Activated naive CD4-positive, alpha-beta T cell treated with anti-CD3 and anti-CD28 coated beads for 36 hours (primary cell): ENCODE measurements at places on chromosomes 2 and 18. TPM values are rescaled to one million over a fixed set of nuclear protein-coding genes. Genes with fewer than 3 reads are reported as not detected.

MPP4 gene
- total RNA-seq: not detected

GRCh38 chr2:43075811-43076585 lies 150.4 kb downstream of the ZFP36L2 start:
- no peaks in the 10 kb centered on the region for H3K27me3 ChIP-seq
- H3K27ac ChIP-seq: no peak overlapping the region
- H3K4me3 ChIP-seq: no peak overlapping the region
- H3K36me3 ChIP-seq: no peaks in the 10 kb centered on the region
- no peak for DNase-seq

IL1A gene
- 0.17 TPM for total RNA-seq

- no peaks in the 10 kb centered on the region for H3K4me1 ChIP-seq
- H3K27me3 ChIP-seq: no peaks in the 10 kb centered on the region
- no peak for DNase-seq
- H3K36me3 ChIP-seq: no peaks in the 10 kb centered on the region
- H3K4me3 ChIP-seq: no peak overlapping the region
- no peak overlapping the region for H3K27ac ChIP-seq
These were observed 220.4 kb upstream of the MEX3C start for GRCh38 chr18:51417643-51418483.

DNA sequence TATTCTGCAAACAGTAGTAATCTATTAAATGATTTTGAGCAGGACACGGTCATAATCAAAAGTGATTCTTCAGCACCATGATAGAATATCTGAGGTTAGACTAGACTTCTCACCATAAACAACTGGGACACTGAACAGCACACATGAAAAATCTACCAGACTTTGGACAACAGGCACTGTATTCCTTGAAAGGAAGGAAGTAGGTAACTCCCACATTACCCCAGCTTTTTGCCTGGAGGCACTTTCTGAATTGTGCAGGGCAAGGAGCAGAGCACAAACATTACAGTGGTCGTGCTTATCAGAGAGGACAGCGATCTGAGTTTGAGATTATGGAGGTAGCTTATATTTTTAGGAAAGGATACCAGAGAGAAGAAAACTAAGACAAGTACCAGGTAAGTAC lies 25.3 kb upstream of the IL1RL1 start:
- no peak overlapping the region for H3K4me3 ChIP-seq
- no peak overlapping the region for H3K27ac ChIP-seq
- H3K4me1 ChIP-seq: no peaks in the 10 kb centered on the region
- DNase-seq: no peak
- no peaks in the 10 kb centered on the region for H3K36me3 ChIP-seq
- peaks cover 5% of the 10 kb centered on the region for H3K27me3 ChIP-seq

DNA sequence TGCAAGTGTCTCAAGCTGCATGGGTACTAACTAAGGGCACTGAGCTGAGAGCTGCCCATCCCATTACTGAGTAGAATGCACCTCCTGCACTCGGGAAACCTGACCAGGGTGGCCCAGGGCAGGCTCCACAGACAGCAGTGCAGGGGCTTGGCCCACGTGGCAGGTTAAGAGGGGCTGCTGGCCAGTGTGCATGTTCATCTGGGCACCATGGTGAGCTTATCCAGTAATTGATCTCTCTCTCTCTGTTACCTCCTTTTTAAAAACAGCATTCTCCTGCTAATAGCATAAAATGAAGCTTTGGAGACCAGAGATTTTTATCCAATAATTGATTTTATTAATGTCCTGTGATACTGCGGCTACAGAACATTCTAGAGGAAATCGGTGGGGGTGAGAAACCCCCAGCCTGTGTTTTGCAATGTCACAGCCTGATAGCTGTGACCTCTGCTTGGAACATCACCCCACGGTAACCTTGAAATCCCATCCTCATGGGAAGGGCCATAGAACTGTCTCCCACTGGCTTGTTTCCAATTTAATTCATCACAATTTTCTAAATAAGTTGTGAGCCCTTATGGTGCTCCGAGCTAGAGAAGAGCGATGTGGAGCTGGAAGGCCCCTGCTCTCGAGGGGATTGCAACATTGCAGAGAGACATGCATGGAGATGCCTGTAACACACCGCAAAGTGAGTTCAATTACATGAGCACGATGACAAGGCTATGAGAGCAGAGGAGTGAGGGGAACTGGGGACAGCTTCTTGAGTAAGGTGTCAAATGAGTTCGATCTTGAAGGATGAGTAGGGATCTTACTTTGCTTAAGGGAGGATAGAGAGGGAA lies 143.8 kb downstream of the GALNT14 start:
- no peak overlapping the region for H3K27ac ChIP-seq
- H3K27me3 ChIP-seq: no peaks in the 10 kb centered on the region
- no peaks in the 10 kb centered on the region for H3K36me3 ChIP-seq
- no peak overlapping the region for H3K4me3 ChIP-seq
- no peak for DNase-seq

RAPGEF4 gene
- 0.35 TPM for total RNA-seq

RAB17 gene
- total RNA-seq: not detected

C1QL2 gene
- total RNA-seq: not detected

- DNase-seq: no peak
- H3K4me3 ChIP-seq: no peak overlapping the region
- no peaks in the 10 kb centered on the region for H3K4me1 ChIP-seq
- no peaks in the 10 kb centered on the region for H3K36me3 ChIP-seq
These were observed 114.0 kb upstream of the SLC35G4 start for GRCh38 chr18:11495441-11495840.

CFAP65 gene
- not detected for total RNA-seq

DNA sequence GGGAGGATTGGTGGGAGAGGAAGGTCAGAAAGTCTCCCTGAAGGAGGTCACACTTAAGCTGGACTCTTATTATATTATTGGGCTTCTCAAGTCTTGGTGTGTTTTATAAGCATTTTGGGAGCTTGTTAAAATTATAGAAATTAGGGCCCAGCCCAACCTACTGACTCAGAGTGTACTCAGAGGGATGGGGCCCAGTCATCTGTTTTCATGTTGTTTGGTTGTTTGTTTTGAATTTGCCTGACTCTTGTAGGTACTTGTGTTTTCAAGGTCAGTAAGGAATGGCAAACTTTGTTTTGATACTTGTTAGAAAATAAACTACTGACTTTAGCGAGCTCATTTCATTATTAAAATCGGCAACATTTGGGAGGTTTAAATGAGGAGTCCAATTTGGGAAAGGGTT lies 152.0 kb downstream of the INSIG2 start:
- H3K4me3 ChIP-seq: no peak overlapping the region
- no peak overlapping the region for H3K27ac ChIP-seq
- H3K4me1 ChIP-seq: no peaks in the 10 kb centered on the region
- peaks cover 34% of the 10 kb centered on the region for H3K27me3 ChIP-seq
- no peak for DNase-seq

- no peak overlapping the region for H3K4me3 ChIP-seq
- no peak overlapping the region for H3K27ac ChIP-seq
- DNase-seq: no peak
- H3K4me1 ChIP-seq: no peaks in the 10 kb centered on the region
- H3K27me3 ChIP-seq: no peaks in the 10 kb centered on the region
These were observed 124.0 kb downstream of the GULP1 start for GRCh38 chr2:188415754-188416083.

- H3K27me3 ChIP-seq: no peaks in the 10 kb centered on the region
- no peaks in the 10 kb centered on the region for H3K36me3 ChIP-seq
- no peak overlapping the region for H3K4me3 ChIP-seq
- no peaks in the 10 kb centered on the region for H3K4me1 ChIP-seq
These were observed 44.9 kb downstream of the NCKAP5 start for GRCh38 chr2:133523406-133523805.

GRCh38 chr2:31324016-31324633 lies 90.2 kb downstream of the EHD3 start:
- no peaks in the 10 kb centered on the region for H3K27me3 ChIP-seq
- H3K4me3 ChIP-seq: no peak overlapping the region
- H3K27ac ChIP-seq: no peak overlapping the region
- DNase-seq: no peak
- no peaks in the 10 kb centered on the region for H3K36me3 ChIP-seq
- H3K4me1 ChIP-seq: peaks cover 35% of the 10 kb centered on the region

GRCh38 chr2:145593991-145594614 lies 1074.2 kb upstream of the ZEB2 start:
- H3K4me1 ChIP-seq: no peaks in the 10 kb centered on the region
- H3K27me3 ChIP-seq: no peaks in the 10 kb centered on the region
- H3K4me3 ChIP-seq: no peak overlapping the region
- no peaks in the 10 kb centered on the region for H3K36me3 ChIP-seq

GRCh38 chr2:234596696-234597575 lies 100.1 kb upstream of the ARL4C start:
- H3K4me1 ChIP-seq: no peaks in the 10 kb centered on the region
- peaks cover 3% of the 10 kb centered on the region for H3K27me3 ChIP-seq
- no peaks in the 10 kb centered on the region for H3K36me3 ChIP-seq
- no peak overlapping the region for H3K4me3 ChIP-seq
- no peak for DNase-seq

DNA sequence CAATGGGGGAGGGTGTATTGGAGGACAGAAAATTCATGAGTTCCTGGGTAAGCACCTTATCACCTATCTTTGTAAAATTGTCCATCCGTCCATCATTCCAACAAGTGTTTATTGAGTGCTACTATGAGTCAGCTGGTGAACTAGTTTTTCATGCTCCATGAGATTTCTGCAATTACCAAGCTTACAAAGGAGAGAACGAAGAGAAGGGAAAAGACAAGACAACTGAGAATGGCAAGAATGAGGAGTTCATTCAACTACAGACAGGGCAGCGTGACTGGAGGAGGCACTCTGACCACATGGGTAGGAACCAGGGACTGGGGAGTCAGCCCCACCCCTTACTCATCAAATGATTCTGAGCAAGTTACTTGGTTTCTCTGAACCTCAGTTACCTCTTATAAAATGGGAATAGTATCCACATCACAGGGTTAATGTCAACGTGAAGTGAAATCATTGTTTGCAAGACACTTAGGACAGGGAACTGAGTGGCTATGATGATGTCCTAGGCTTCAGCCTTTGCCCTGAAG lies 18.6 kb upstream of the TXNDC2 start:
- H3K27ac ChIP-seq: no peak overlapping the region
- H3K4me1 ChIP-seq: no peaks in the 10 kb centered on the region
- no peak for DNase-seq
- peaks cover 10% of the 10 kb centered on the region for H3K27me3 ChIP-seq

GRCh38 chr2:232365621-232366321 lies 12.8 kb upstream of the ALPP start:
- no peaks in the 10 kb centered on the region for H3K36me3 ChIP-seq
- no peak overlapping the region for H3K27ac ChIP-seq
- H3K4me1 ChIP-seq: peaks cover 24% of the 10 kb centered on the region
- peak; percentile 23 for DNase-seq

GRCh38 chr2:228866781-228867180 lies 404.3 kb downstream of the PID1 start:
- no peaks in the 10 kb centered on the region for H3K4me1 ChIP-seq
- DNase-seq: no peak
- H3K36me3 ChIP-seq: no peaks in the 10 kb centered on the region
- no peak overlapping the region for H3K27ac ChIP-seq
- H3K27me3 ChIP-seq: no peaks in the 10 kb centered on the region

GRCh38 chr2:95276888-95277245 lies 2.6 kb downstream of the PROM2 start:
- no peaks in the 10 kb centered on the region for H3K4me1 ChIP-seq
- H3K36me3 ChIP-seq: no peaks in the 10 kb centered on the region
- H3K27ac ChIP-seq: no peak overlapping the region
- no peaks in the 10 kb centered on the region for H3K27me3 ChIP-seq
- DNase-seq: no peak
- H3K4me3 ChIP-seq: no peak overlapping the region
